Stimulated activated CD4-positive, alpha-beta T cell treated with anti-CD3 and anti-CD28 coated beads, Interleukin-1b, Interleukin-23, amount 100 ng/mL, for 1 hour (primary cell): ENCODE measurements at places on chromosomes 1 and 21.

- DNase-seq = no peak
Observed at GRCh38 chr1:54006508-54006907, 11.5 kb downstream of the LDLRAD1 start.

DNA sequence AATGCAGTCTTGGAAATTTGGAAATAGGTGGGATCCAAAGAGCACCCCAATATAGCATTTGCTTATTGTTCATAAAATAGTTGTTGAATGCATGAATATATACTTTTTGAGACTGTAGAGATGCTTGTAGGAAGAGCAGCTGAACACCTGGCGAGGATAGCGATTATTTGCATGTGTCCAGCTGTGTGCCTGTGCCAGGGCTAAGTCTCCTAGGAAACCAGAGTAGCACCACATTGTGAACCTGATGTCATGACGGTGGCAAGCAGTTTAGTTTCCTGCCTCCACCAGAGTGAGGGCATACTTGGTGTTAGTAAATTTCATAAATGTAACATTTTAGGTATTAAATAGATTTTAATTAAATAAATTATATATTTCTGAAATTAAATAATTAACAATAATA, 37.3 kb upstream of the IRF2BP2 start:
- no peak for DNase-seq

DNA sequence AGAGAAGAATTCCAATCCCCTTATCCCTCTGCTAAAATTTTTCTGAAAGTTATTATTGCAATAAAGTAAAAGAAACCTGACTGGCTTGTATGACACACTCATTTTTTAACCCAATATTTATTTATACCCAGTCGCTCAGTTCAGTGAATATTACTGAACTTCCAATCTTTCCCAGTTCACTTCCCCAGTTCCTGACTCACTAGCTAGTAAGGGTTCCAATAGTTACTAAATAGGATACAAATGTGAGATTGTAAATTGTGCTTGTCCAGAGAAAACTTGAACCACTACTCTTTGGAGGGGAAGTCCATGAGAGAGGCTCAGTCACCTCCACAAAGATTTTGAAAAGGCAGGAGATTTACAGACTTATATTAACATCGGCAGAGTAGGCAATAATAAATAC, 31.4 kb downstream of the PRDX6 start:
- no peak for DNase-seq

DNA sequence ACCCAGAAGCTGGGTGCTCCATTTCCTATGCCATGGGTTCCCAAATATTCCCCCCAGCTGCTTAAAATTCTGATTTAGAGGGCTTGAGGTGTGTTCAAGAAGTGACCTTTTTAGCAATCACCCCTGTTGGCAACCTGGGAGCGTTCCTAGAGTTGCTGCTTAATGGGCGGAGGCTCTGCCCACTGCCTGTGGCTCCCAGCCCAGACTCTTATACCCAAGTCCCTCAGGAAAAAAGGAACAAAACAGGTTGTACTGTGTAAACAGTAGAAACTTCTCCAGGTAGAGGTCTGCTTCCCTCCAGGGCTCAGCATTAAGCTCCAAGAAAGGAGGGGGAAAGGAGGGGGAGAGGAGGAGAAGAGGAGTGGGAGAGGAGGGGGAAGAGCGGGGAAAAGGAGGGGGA, 14.6 kb upstream of the TENT5C start:
- no peak for DNase-seq

- DNase-seq = no peak
Observed at GRCh38 chr1:230581446-230582079, 60.7 kb upstream of the COG2 start.

DNA sequence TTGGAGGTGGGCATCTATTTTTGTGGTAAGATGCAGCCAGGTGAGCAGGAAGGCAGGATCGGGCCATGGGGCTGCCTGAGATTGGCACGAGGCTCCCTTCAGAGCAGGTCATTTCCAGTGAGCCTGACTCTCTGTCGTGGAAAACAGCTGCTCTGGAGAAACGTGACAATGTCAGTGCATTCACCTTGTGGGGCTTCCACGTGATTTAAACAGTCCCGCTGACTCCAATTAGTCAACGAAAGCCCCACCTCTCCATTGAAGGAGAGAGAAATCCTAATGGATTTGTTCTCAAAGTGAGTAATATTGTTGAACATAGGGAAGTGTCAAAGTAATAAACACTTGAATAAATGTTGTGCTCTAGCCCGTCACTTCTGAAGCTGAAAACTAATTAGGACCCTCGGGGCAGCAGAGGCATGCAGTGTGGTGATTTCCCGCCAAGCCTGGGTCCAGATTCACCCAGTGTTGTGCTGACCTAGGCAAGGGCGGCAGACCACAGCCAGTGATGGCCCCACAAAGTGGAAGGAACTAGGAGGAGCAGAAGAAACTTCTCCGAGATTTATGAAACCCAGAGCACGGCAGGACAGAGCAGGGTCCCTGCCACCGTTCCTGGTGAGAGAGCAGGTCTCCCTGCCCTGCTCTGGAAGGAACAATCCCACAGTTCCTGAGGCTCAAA, 172.5 kb upstream of the C1orf174 start:
- no peak for DNase-seq

DNA sequence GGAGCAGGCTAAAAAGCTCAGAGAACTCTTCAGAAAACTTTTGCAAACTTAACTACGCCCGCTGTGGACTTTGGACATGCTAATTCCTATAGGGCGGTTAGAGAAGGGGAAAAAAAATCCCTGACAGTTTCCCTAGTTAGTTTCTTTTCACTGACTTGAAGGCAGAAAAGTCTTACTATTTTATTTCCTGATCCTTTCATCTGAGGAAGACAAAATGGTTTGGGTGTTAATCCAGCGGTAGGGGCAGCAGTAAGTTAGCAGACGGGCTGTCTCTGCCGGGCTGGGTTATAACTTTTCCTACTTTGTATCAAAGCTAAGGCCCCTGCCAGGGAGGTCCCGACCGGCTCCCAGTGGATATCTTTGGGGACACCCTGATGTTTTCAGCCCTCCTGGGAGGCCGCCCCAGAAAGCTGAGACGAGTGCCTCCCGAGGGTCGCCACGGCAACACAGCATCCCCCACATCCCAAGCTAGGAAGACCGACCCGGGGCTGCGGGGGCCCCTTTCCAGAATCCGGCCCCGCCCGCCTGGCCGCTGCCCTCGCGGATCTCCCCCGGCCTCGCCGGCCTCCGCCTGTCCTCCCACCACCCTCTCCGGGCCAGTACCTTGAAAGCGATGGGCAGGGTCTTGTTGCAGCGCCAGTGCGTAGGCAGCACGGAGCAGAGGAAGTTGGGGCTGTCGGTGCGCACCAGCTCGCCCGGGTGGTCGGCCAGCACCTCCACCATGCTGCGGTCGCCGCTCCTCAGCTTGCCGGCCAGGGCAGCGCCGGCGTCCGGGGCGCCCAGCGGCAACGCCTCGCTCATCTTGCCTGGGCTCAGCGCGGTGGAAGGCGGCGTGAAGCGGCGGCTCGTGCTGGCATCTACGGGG, 162.6 kb downstream of the RUNX1 start:
- DNase-seq = no peak

GRCh38 chr1:31483012-31483946, 70.3 kb downstream of the SERINC2 start:
- no peak for DNase-seq

GRCh38 chr1:54305906-54306514, 100.2 kb downstream of the SSBP3 start:
- no peak for DNase-seq

- DNase-seq = no peak
Observed at GRCh38 chr21:28385845-28386244, 606.8 kb downstream of the LTN1 start.

DNA sequence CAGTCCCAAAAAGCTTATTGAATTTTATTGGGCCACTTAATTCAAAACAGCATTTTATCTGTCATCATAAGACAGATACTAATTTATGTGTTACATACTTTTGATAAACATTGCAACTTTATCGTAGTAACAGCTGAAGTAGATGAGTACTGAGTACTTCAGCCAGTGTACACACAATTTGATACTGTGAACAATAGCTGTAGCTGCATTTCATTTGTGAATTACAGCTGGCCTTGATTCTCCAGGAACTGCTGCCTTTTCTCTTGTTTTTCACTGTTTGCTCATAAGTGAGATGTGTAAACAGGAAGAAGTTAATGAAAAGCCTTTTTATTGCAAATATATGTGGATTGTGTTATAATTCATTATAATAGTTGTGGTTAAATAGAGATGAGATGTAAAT, 10.2 kb downstream of the UAP1 start:
- no peak for DNase-seq

DNA sequence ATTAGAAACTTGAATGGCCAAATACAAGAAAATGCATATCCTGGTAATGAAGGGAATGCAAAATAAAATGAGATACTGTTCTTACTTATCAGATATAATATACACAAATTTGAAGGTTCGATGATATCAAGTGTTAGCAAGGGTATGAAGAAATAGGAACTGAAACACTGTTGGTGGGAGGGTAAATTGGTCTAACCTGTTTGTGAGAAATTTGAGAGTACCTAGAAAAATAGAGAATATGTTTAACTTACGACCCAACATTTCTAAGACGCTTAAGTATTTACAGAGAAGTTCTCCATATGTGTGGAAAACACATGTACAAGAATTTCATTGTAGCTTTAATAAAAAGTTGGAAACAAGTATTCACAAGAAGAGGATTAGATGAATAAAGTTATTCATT, 25.9 kb downstream of the ATG4C start:
- no peak for DNase-seq

DNA sequence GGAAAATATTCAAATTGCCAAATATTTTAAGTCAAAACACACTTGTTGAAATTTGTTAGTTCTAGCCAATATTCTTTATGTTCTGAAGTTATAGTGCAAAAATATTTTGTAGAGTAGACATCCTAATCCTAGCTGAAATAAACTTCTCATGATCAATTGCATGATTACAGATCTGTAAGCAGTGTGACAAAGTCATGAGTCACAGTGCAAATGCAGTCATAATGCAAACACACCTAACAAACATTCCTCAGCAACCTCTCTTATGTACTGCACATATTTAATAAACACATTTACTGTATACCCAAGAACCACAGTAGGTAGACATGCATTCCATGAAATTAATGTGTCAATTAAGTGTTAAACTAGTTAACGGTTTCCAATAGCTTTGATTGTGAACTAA, 1857.4 kb downstream of the NCAM2 start:
- no peak for DNase-seq

GRCh38 chr1:30101487-30102227, 621.7 kb downstream of the MATN1 start:
- no peak for DNase-seq

DNA sequence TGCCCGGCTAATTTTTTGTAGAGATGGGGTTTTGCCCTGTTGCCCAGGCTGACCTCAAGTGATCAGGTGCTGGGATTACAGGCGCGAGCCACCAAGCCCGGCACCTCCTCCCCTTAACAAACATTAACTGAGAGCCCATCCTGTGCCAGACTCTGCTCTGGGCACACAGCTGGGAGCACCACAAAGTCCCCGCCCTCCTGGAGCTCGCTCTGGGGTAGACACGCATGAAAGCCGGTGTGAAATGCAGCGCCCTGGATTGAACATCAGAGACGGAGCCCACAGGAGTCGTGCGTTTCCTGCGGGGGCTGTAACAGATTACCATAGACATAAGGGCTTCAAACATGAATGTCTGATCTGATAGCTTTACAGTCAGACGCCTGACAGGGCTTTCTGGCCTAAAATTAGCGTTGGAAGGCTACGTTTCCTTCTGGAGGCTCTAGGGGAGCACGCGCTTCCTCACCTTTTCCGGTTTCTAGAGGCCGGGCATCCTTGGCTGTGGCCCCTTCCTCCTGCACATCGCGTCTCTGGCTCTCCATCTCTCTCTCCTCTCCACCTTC, 14.3 kb downstream of the SLC27A3 start:
- DNase-seq = no peak

DNA sequence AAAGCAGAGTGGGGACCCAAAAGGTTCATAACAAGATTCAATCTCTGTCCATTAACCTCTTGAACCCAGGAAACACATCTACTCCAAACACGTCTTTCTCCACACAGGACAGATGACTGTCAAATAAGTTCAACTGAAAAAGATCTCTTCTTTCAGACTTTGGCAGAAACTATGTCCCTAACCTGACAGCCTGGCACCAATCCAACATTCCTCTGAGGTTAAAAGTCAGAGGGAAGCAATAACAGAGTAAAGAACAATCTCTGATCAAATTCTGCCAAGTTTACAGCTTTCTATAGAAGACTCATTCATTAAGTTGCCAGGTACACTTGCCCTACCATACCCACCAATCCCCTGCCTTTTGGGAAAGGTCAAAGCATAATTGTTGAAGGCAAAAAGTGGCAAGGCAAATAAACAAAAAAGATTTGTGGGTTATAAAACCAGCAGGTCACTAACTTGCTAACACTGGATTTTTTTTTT, 31.9 kb downstream of the OTUD7B start:
- DNase-seq = no peak

DNA sequence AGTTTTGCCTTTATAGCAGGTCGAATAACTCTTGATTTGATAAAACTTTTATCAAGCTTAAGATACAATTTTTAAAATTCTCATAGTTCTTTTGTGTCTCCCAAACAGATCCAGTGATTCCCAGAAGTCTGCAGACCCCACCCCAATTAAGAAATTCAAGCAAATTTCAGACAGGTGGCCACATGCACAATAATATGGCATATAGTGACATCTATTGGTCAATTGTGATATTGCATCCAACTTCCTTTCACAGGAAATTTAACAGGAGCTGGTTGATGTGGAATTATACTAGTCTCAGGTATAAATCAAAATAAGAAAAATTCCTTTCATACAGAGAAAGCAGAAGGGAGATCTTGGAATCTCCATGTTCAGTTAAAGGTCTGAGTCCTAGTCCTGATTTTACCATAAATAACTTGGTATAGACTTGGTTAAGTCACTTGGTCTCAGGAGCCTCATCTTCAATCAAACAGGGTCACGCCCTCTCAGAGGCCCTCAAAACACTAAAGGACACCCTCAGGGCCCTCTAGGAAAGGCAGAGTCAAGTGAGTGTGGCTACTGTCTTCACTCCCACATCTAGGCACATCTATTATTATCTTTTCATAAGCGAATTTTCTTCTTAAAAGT, 24.1 kb downstream of the PIGM start:
- DNase-seq = no peak

GRCh38 chr21:14548779-14549178, 2.7 kb upstream of the SAMSN1 start:
- no peak for DNase-seq

DNA sequence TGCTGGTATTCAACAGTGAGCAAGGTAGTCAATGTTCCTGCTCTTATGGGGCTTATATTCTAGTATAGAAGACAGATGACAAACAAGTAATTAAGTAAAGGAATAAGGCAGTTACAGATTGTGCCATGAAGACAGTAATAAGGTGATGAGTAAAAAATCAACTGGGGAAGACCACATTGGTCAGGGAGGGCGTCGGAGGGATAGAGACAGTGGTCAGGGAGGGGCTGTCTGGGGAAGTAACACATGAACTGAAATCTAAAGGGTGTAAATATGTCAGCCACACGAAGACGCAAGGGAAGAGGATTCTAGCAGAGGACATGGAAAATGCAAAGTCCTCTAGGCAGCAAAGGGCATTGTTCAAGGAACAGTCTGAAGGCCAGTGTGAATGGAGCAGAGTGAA, 10.1 kb downstream of the IL12RB2 start:
- DNase-seq = no peak
